SHP77 treated with DMSO at 0.1 percent for 48 hours (cell line): ENCODE measurements at places on chromosomes 5 and 9.

DNA sequence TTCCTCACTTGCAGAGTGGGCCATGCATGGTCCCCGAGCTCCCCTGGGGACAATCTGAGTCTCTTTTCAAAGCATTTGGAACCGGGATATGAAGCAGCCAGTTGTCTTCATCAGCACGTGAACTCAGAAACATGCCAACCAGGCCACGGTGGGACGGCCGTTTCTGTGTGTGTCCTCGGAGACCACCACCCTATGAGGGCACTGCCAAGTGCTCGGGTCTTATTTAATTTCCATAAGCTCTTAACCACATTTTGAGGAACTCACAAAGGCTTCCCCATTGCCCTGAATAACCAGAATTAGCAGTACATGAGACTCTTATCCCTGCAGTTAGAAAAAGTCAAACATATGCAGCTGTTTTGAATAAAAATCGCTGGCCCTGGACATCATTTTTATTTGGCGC, 60.1 kb downstream of the OTULIN start:
- no peak for DNase-seq

GRCh38 chr5:6080930-6081726, 297.2 kb downstream of the MED10 start:
- DNase-seq = no peak

DNA sequence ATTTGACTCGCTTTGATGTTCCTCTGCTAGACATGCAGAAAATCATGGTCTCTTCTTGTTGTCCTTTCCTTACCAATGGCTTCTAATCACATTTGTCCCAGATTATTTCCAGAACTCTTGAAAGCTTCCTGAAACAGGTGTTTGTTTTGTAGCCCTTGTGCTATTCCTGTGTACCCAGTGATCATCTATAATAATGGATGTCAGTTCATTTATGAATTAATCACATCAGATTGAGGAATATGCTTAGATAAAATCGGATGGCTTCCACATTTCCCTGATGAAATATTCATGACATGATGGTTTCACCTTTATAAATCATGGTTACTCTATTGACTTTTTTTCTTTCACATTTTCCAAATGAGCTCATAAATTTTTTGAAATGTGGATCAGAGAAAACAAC, 359.0 kb upstream of the DMAC1 start:
- no peak for DNase-seq

DNA sequence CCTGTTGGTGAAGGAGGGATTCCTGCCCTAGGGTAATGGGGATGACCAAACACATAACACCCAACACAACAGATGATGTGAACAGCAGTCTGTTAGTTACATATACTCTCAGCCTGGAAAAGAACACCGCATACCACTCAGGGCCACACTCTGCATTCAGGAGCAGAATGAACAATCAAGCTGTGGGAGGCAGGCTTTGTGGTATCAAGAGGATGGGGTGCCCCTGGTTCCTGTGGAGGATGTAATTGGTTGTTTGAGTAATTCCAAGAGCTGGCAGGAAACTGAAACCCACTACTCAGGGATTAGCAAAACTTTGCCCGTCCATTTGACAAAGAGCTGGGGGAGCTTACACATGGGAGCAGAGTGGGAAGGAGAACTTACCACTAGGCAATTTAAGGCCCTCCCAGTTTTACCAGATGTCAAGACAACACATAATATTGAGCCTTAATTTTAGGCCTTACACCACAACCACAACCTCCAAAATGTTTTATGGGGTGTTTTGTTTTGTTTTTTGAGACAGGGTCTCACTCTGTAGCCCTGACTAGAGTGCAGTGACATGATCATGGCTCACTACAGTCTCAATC, 15.6 kb upstream of the PRKAA1 start:
- DNase-seq = no peak

DNA sequence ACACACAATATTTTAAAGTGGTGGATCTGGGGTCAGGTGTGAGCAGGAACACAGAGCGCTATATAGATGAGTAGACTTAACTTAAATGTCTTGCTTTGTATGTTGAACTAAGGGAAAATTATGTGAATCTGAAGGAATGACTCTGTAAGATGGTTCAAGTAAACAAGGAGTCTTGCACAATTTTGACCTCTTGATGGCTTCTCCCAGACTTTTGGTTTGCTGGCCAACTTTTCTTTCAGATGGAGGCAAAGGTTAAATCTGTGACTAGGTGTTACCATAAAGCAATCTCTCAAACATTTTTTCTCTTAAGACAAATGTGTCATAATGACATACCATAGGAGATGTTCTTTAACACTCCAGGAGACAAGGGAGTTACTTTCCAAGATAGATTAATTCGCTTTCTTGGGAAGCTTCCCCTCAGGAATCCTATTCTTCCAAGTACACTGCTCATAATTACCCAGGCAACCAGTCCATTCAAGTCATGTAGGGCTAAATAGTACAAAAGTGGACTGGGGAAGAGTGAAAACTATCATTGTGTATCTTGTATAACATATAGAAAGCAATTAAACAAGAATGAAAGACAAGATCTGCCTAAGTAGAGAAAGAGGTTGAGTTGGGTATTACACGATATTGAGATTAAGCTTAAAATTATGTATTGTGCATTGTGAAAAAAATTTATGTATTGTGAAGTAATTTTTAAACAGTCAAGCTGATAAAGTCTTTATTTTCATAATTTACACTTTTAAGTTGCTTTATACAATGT, 60.3 kb upstream of the SLC27A6 start:
- no peak for DNase-seq
